ENCODE measurements at places on chromosomes 3 and 15. TPM values are rescaled to one million over a fixed set of nuclear protein-coding genes. Genes with fewer than 3 reads are reported as not detected.

- no peak for DNase-seq
These were observed 27.0 kb downstream of the SH3BP5 start for GRCh38 chr3:15305359-15305844.

- no peak for DNase-seq
These were observed 31.8 kb downstream of the MITF start for GRCh38 chr3:69770976-69771634.

GRCh38 chr3:169750665-169751064 is 14.2 kb downstream of the TERC start:
- DNase-seq, result no peak

DNA sequence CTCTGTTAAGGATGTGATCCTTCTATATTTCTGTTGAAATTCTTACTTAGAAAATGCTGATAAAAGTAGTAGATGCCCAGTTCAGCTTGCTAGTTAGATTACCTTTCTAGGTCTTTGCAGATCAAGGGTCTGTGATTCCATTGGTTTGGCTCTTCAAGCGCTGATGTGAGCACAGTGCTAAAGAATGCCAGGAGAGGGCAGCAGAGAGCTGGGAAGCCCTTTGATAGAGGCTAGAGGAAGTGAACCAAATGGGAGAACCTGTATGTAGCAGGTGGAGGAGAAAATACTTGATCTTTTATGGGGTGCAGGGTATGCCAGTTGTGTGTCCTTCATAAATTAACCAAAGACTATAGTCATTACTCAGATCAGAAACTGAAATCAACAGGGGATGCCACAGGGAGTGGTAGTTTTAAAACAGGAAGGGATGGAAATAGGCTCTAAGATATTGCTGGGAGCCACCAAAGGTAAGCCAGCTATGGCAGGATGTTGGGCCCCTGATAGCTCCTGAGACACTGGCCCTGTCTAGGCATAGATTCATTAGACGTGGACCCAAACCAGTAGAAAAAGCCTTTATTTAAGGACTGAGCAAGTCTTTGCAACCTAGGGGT is 677.4 kb downstream of the SQOR start:
- peak; percentile 69 for DNase-seq

GRCh38 chr3:160437083-160437455 is 12.5 kb downstream of the TRIM59 start:
- no peak for DNase-seq

DNA sequence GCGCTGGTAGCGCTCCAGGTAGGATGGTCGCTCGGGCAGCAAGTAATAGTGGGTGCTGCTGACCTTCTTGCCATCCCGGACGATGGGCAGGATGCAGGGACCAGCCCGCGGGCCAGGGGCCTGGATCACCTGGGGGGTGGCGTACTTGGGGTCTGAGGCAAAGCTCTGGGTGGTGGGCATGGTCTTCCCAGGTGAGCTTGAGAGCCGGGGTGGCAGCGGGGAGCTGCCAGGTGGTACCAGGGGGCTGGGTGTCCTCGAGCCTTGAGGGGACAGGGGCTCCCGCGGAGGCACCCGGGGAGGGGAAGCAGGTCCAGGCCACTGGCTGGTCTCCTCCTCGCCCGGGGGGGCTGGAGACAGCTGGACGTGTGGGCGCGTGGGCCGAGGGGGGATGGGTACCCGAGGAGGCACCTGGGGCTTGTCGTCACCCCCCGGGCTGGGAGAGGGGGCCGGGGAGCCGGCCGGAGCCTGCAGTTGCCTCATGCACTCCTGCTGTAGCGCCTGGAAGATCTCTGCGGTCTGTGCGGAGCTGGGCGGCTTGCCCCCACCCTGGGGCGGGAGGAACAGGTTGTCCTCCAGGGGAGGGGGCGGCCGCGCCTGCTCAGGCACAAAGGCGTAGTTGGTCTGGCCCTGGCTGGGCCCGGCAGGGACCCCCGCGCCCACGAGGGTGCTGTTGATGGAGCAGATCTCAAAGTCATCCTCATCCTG is 40.6 kb downstream of the TNK2 start:
- no peak for DNase-seq

- no peak for DNase-seq
These were observed 119.0 kb downstream of the GOLIM4 start for GRCh38 chr3:167976516-167977361.

DNA sequence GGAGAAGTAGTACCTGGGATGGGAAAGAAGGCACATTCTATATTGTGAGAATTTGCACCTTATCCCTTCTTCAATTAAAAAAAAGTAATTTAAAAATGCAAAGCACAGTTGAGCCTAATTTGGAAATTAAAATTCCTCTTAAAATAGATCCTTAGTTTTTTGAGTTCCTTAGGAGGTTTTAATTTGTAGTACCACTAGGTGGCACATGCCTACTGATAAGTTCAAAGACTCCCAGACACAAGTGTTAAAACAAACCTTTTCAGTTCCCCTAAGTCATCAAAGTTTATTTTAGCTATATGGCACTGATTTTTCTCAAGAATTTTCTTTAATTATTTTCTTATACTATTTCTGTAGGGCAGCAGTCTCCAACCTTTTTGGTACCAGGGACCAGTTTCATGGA is 127.6 kb upstream of the AZI2 start:
- peak; percentile 43 for DNase-seq

- DNase-seq, result no peak
These were observed 50.5 kb downstream of the MBNL1 start for GRCh38 chr3:152319256-152319655.

DNA sequence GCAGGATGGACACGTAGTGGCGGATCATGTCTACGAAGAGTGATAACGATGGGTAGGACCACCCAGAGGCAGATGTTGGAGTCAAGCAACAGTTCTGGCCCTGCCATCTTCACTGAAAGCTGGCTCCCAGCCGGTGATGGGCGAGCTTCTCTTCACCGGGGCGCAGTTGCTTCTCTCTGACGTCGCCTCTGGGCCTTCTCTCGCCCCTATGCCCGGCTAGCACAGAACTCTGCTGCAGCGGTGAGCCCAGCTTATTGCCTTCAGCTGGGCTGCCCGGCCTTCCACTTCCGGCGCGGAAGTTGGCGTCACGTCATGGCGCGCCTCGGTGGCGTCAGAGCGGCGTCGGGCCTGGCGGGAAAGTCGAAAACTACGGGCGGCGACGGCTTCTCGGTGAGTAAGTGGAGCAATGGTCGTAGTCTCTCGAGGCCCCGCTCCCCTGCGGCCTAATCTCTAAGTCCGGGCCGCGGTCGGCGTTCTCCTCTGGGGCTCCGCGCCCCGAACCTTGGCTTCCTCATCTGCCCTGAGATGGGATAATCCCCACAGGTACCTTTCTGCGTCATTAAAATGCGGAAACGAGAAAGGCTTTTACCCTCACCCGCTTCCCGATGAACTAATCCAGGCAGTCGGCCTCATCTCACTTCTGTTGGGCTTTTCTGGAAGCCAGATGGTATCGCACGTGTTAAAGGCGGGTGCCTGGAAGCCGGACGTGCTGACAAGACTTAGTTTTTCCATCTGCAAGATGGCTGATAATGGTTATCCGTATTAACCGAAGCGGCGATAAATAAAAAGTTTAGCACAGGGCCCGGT is at the start of gene FANCD2:
Gene FANCD2, plus strand, starts transcription at position 354 of the 807 bp plus-strand sequence. CDS start 2,221 bp downstream, outside the sequence.
- DNase-seq, result peak; percentile 90

The CYP19A1 gene
- total RNA-seq, result not detected

The GPR27 gene
- total RNA-seq, result not detected

The SAMD7 gene
- 0.96 TPM for total RNA-seq

All from OCI-LY7 (cell line).